Amniotic stem cell (primary cell): ENCODE measurements at places on chromosomes 12 and 14.

DNA sequence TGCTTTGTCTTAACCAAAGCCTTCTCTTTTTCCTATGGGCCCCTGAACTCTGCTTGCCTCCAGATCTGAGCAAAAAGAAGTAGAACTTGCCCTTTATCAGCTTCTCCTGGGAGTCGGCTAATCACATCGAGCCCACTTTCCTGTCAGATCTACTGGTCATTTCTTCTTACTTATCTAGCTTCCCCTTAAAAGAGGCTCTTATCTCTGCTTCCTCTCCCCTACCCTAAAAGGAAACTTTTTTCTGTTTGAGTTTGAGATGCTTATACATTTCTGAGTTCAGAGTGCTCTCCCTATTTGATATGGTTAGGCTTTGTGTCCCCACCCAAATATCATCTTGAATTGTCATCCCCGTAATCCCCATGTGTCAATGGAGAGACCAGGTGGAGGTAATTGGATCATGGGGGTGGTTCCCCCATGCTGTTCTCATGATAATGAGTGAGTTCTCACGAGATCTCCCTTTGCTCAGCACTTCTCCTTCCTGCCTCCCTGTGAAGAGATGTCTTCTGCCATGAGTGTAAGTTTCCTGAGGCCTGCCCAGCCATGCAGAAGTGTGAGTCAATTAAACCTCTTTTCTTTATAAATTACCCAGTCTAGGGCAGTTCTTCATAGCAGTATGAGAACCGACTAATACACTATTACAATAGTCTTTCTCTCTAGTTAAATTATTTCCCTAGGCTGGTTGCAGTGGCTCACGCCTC is 114.7 kb upstream of the AMN1 start:
- no peak for DNase-seq

DNA sequence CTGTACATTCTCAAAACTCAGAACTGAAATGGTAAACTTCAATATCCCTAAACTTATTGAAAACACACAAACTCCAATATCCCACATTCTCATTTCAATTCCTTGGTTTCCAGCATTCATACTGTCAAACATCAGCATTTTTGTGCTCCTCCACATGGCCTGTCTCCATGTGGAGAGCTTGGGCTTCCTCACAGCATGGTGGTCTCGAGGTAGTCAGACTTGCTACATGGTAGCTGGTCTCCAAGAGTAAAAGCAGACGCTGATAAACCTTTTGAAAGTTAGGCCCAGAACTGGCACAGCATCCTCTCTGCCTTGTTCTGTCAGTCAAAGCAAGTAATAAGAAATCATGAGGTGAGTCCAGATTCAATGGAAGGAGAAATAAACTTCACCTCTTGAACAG is 70.5 kb downstream of the VCPKMT start:
- no peak for DNase-seq

DNA sequence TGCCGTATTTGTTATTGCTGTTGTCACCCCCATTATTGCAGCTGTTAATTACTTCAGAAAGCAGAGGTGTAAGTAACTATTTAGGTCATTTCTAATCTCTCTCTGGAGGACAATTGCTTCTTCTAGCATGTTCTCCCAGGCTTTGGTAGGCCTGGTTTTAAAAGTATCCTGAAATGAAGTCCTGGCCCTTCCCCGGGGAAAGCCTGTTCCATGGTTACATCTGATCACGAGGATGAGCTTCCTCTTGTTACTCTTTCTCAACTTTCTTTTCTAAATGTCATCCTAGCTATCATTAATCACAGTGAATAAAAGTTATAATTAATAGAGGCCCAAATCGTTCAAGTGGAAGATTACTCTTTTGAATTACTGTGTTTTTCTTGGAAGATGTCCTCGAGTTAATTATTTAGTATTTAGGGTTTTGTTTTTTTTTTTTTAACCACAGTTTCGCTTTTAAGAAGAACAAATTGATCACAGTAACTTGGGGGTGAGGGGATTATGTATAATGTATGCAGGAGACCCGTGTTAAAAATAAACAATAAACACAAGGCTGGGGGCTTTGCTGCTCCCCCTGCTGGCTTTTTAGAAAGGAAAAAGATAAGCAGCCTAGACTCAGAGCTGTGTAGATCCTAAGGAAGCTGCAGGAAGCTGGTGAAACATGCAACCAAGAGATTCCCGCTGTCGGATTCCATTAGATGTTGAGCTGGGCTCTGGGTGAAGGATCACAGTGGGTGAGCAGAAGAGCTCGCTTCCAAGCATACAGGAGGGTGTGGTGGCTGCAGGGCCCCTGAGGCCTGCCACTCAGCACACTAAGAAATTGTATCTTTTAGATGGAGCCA is 420.1 kb downstream of the FUT8 start:
- no peak for DNase-seq

DNA sequence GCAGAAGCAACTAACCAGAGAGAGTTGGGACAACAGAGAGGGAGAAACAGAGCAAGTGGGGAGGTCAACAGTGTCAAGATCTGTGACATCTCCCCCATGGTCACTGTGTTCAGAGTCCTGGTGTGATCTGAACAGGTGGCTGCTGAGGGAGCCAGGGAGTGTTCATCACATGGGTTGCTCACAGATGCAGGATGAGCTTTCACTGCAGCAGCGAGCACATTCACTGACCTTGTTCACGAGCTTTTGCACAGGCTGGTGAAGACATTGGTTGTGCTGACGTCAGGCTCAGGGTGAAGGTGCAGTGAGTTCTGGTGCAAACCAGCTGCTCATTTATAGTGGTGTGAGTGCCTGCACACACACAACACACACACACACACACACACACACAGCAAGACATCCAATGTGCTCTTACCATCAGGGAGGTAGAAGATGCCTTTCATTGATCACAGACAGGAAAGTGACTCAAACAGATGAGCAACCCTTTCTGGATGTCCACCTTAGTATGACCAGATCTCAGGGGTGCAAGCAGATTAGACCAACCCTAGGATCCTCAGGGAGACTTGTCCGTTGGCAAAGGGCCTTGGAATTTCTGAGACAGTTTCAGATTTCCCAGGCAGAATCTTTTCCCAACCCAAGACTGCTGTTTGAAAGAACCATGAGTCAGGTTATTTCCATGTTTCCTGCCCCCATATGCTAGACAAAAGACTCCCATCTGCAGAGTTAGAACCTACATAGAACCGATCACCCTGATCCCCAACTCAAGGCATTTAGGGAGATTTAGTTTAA is 44.3 kb upstream of the OR10AD1 start:
- no peak for DNase-seq

GRCh38 chr12:64469455-64470142 is 17.7 kb downstream of the TBK1 start:
- DNase-seq = no peak

DNA sequence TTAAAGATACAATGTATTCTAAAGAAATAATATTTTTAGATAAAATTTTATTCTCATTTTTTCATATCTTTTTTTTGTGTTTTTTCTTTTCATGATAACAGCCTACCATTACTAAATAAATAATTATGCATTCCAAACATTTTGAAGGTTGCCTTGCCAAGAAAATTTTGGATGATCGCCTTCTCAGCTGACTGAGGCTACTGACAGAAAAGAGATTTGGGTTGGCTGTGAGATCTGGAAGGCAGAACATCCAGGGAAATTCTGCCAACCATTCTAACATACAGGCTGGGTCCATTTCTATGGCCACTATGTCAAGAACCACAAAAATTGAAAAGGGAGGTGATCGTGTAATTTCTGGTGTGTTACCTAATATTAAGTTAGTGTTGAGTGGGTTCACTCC is 48.1 kb downstream of the GALNT8 start:
- DNase-seq = no peak

DNA sequence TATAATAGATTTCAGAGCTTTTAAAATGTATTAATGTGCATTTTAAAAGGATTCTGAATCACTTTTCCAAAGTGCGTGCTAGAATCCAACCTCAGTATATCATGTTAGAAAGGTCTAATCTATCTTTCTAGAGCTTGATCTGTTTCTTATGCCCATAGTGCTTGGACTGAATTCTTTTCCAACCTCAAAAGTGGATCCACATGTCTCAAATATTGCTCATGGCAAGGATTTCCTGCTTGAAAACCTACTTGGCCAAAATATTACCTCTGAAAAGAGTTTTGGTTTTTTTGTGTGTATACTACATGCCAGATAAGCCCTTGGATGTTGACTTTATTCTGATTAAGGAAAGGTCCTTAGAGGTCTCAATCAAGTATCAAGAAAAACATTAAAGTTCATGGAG is 16.9 kb upstream of the SLC6A15 start:
- DNase-seq = no peak

GRCh38 chr14:105340821-105341733 is 26.5 kb downstream of the PACS2 start:
- DNase-seq = no peak

DNA sequence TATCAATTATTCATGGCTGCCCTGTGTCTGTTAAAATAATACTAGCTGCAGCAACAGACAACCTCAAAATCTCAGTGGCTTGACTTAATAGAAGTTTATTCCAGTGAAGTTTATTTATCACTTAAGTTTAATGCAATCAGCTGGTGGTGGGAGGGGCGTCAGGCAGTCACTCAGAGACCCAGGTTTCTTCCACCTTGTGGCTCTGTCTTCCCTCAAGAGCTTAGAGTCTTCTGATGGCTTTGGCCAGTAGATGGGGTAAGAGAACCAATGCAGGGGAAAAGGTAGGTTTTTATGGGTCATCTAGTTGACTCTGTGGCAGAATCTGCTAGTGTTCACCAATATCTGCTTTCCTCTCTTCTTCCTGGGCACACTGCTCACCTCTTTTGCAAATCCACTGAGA is 668.9 kb downstream of the AACS start:
- no peak for DNase-seq

DNA sequence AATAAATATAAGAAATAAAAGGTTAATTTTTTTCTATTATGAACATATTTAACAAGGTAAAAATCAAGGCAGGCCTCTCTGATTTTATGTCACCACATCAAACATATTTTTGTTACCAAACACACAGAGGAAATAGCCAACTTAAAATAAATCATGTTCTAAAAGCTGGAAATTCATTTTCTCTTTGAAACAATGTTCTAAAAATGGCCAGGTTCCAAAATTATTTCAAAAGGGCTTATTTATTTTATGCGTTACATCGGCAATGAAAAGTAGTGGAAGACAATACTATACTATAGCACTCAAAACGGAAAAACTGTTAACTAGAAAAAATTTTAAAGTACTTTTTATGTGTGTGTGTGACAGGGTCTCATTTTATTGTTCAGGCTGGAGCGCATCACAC is 24.0 kb upstream of the RASSF8 start:
- DNase-seq = no peak

GRCh38 chr14:76205708-76206107 is 54.0 kb downstream of the GPATCH2L start:
- DNase-seq = no peak

DNA sequence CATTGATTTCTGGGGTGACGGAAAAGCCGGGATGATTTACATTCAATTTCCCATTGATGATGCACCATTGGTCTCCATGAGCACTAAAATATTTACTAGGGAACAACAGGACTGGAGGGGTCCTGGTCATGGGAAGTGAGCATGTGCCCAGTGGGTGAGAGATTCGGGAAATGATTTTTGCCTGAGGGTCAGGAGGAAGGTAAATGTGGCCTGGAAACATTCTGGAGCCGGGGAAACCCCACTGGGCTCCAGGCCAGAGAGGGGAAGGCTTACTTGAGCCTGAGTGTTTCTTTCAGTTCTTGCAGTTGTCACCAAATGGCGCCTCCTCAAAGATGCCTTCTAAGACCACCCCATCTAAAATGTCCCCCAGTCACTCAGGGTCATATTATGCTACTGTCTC is 532.3 kb upstream of the TBX3 start:
- no peak for DNase-seq

DNA sequence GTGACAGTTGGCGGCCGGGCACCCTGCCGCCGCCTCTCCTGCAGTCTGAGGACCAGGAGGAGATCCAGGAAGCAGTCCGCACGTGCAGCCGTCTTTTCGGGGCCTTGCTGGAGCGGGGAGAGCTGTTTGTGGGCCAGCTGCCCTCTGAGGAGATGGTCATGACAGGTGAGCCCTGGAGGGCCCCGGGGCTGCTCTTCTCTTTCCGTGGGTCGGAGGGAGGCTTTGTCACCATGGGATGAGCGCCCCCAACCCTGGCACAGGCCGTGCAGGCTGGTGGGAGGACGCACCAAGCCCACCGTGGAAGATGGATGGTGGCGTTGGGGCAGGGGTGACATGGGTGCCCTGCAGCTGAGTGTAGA is 532 bp downstream of the NOC4L start:
- no peak for DNase-seq

- DNase-seq = peak; percentile 70
Measured at GRCh38 chr12:64625243-64626077, 15.2 kb downstream of the RASSF3 start.

DNA sequence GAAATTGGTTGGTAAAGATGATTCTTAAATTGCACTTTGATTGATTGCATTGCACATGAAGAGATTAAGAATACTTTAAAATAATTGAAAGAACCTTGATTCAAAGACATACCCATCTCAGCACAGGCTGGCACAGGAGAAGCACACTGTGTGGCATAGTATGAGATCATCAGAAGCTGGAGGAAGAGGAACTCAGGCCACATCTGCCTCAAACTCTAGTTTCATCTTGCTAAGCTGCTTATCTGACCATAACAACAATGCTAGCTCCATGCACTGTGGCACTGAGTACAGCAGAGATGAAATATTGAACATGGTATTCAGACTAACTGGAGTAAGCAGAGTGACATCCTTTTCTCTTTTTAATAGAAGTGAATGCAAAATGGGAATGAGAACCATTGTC is 99.1 kb downstream of the TBC1D30 start:
- DNase-seq = no peak

DNA sequence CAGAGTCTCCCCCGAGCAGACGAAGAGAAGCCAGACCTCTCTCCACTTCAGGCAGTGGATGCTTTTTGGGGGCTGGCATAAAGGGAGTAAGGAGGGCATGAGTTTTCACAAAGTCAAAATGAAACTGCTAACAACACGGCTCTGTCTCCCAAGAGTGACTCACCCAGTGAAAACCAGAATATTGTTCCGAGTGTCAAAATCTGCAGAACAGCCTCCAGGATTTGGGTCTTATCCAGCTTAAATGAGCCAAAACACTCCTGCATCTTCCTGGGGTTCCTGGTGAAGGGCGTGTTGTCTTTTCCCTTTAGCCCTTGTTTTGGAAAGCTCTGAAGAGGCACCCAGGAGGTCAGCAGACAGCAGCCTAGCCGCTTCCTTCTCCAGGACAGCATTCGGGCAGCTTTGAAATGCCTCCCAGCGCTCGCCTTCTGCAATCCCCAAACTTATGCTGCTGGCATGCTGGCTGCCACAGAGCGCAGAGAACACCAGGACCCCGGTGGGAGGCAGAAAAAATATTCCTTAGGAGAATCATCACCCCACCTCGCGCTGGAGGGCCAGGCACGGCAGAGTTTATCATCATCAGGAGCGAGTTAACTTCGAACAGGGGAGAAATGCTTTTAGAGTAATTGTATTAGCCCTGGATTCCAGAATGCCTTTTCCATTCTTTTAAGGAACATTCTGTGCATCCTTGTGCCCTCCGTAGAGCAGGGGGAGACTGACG is 117.7 kb upstream of the NCOR2 start:
- no peak for DNase-seq
